Stimulated activated CD8-positive, alpha-beta memory T cell treated with anti-CD3 and anti-CD28 coated beads, Interleukin-7, amount 100 ng/mL, for 1 hour (primary cell): ENCODE measurements at places on chromosomes 2 and 18.

- DNase-seq: no peak
These were observed 15.7 kb downstream of the SOWAHC start for GRCh38 chr2:109629867-109630266.

- DNase-seq: no peak
These were observed 24.9 kb downstream of the MYO5B start for GRCh38 chr18:50170004-50170403.

DNA sequence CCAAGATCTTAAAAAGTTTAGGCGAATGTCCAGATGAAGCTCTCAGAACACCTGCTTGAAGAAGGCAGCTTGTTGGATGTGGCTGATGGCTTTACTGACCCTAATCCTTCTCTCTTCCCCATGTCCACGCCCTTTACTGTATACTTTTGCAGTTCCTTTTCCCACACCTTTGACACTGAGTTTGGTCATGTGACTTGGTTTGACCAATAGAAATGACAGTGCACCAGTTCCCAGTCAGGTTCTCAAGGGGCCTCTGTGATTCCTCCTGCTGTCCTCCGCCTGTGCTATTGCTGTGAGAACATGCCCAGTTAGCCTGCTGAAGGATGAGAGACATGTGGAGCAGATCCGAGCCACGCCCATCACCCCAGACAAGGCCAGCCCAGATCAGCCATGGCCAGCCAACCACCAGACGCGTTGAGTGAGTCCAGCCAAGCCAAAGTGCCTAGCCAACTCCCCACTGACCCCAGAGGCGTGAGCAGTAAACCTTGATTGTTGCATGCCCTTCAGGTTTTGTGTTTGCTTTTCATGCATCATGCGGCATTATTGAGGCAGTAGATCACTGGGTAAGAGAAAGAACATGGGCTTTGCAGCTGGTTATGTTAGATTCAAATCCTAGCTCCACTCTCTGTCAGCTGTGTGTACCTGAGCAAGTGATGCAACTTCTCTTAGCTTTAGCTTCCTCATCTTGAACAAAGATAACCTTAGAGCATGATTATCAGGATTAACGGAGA, 258.0 kb upstream of the SIX2 start:
- DNase-seq: no peak

- DNase-seq: no peak
These were observed 26.4 kb downstream of the HDLBP start for GRCh38 chr2:241289053-241289452.

GRCh38 chr2:101688261-101688660, 9.2 kb upstream of the MAP4K4 start:
- no peak for DNase-seq
